ENCODE measurements at places on chromosomes 16 and 17.

DNA sequence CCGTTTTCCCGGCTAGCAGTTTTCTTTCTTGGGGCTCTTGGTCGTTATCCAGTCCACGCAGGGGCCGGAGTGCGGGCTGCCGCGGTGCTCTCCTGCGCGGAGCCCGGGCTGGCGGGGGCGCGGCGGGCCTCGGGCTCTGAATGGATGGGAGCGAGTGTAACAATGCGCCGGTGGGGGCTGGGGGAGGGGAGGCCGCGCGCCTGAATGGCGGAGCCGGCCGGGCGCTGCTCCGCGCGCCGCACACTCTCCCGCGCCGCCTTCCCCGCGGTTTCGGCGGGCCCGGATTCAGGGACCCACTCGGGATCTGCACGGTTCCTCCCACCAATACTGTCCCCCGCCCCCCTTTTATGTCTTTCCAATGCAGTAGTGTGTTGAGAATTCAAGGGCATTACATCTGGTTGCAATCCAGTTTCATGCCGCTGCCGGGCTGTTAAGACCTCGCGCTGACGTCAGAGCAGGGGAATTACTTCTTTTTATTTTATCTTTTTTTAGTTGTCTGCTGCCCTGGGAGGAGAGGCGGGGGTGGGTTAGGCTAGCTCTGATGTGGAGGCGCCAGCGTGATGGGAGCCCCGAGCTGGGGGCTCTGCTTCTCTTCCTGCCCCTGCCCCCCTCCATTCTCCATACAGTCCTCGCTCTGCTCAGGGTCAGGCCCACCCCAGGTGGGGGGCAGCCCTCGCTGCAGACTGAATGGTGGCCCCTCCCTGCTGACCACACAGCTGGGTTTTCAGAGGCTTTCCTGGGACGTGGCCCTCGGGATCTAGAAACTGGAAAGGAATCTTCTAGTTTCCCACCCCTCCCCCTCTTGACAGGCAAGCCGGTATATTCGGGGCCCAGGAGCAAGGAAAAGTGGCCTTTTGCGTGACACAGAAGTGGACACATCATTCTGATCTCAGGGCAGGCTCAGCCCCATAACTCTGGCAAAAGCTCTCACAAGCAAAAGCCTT is 1.8 kb downstream of the RAI1 start:
- DNase-seq: peak; percentile 42

- no peak for DNase-seq
Measured at GRCh38 chr16:2180962-2181923, 15.2 kb downstream of the CASKIN1 start.

- DNase-seq: no peak
Measured at GRCh38 chr16:81973737-81974136, 37.5 kb downstream of the SDR42E1 start.

DNA sequence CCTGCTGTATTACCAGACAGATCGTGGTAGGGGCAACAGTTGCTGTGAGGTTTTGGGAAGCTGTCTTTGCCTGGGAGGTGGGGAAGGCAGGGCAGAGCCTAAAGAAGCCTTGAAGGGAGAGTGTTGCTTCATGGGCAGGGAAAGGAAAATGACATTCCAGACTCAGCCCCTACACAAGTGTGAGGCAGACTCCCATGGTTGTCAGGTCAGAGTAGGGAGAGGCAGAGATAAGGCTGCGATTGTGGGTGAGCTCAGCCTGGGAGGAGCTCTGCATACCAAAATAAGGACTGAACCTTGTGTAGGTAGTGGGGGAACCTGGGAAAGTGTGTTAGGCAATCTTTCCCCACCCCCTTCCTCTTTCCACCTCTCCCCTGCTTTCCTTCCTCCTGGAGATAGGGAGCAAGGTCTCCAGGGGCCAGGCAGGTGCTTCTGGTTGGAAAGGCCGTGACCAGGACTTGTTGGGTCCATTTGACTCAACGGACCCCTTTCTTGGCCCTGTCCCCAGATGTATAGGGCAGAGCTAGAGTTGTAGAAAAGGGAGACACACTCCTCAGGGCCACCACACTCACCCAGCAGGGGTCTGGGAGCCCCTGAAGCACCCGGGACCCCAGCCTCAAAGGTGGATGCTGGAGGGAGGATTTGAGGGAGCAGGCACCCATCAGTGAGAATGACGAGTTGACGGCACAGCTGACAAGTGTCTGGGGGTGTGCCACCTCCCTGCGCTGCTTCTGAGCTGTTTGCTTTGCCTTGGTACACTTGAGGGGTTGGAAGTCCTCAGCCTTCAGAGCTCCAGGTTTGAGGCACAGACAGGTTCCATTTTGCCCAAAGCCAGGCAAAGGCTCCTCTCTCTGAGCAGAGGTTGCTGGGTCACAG is 18.5 kb upstream of the TOB1 start:
- no peak for DNase-seq

GRCh38 chr17:7217113-7217987 is 2.3 kb downstream of the DLG4 start:
- DNase-seq: no peak

DNA sequence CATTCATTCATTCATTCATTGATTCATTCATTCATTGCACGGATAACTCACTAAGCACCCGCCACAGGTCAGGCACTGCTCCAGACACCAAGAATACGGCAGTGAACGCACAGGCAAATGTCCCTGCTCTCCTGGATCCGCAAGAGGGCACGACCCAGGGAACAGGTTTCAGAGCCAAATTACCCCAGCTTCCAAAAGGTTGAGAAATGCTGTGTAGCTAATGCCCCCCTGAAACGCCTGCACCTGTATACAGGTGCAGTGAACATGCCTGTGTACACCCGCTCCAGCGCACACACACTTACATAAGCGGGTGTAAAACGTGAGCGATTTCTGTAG is 9.6 kb upstream of the UBE2I start:
- DNase-seq: no peak

DNA sequence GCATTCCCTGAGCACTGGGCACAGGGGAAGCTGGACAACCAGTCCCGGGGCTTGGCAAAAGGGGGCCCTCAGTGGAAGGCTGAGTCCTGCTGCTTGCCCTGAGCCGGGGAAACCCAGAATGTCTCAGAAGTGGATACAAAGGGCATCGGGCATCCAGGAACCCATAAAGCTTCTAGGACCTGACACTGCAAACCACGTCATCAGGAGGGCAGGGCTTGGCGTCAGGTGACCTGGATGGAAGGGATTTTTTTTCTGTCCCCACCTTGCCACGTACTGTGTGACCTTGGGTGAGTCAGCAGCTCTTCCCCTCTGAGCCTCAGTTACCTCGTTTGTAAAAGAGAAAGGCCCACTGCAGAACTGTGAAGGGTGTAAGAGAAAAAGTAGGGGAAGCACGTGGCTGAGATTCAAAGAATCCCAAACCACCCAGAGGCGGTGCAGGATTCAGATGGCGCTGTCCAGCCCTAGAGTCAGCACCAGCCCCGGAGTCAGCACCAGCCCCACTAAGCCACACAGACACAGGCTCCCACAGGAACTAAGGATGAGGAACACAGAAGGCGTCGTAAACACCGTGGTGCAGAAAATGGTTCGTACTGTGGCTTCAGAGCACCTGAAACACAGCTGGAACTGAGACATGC is 53.7 kb downstream of the C16orf95 start:
- DNase-seq: no peak

DNA sequence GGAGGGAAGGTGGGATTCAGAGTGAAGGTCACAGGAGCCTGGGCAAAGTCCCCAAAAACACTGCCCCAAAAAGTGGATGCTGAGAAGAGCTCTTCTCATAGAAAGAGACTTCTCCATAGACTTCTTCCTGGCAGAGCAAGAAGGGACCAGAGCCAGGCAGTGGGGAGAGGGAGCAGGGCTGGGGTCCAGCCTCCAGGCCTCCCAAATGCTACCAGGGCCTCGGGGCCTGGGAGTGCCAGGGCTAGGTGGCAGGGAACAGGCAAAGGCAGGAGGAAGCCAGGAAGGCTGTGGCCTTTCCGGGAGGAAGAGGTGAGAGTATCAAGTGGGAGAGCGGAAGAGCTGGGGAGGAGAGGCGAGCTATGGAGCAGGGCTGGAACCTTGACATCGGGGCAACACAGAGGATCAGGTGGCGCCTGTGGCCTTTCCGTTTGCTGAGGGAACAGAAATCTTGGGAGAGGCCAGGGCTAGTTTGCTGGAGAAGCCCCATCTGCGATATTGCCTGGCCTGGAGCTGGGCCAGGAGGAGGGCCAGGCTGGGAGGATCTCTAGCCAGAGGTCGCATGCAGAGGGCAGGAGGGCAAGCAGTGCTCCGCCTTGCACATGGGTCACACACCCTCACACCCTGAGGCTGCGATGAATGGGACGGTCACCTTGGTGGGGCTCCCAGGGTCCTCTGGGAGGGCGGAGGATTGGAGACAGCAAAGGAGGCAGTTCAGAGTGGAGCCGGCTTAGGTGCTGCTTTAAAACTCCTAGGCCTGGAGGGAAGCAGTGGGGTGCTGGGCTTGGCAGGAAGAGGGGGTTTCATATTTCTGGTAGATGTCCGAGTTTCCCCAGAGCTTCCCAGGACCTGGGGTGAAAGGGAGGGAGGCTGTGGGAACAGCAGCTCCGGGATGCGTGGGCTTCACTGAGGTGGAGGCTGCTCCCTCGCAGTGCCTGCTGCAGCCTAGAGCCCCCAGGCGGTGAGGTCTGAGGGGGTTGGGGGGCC is 3.4 kb downstream of the SLC16A5 start:
- DNase-seq: no peak

DNA sequence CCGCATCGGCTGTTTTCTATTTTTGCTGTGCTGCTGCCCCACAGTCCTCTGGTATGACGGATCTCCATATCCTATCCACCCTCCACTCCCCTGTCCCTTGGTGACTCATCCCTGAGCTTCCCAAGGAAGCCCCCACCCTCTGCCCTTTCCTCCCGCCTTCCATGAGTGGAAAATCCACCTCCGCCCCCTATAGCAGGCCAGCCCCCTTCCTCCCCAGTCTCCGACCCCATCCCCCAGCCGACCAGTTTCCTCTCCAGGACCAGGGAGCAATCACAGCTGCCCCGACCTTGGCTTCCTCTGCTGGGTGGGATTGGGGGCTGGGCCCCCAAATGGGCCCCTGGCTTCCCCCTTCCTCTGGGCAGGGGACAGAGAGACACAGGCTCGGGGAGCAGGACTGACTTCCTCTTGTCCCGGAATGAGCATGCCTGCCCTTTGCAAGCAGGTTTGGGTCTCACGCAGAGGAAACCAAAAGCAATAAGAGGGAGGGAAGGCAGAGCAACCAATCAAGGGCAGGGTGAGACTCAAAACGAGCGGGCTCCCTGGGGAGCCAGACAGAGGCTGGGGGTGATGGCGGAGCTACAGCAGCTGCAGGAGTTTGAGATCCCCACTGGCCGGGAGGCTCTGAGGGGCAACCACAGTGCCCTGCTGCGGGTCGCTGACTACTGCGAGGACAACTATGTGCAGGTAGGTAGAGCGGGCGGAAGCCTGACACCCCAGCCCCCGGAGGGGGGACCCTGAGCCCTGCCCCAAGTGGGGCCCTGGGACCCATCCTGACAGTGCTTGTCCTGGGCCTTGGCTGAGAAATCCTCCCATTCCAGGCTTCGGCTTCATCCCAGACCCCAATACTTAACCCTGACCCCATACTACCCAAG is at the start of the genes ABI3 and GNGT2:
Gene ABI3, plus strand, starts transcription at position 550 of the 872 bp plus-strand sequence. Its CDS starts 18 bp downstream, at position 568.
Gene GNGT2, minus strand, starts transcription at position 417 of the 872 bp plus-strand sequence. CDS start 3,152 bp downstream, outside the sequence.
- peak; percentile 48 for DNase-seq

- DNase-seq: no peak
Measured at GRCh38 chr17:61444831-61445230, 7.4 kb upstream of the TBX4 start.

GRCh38 chr16:48556913-48557351 is 53.0 kb downstream of the N4BP1 start:
- DNase-seq: no peak

DNA sequence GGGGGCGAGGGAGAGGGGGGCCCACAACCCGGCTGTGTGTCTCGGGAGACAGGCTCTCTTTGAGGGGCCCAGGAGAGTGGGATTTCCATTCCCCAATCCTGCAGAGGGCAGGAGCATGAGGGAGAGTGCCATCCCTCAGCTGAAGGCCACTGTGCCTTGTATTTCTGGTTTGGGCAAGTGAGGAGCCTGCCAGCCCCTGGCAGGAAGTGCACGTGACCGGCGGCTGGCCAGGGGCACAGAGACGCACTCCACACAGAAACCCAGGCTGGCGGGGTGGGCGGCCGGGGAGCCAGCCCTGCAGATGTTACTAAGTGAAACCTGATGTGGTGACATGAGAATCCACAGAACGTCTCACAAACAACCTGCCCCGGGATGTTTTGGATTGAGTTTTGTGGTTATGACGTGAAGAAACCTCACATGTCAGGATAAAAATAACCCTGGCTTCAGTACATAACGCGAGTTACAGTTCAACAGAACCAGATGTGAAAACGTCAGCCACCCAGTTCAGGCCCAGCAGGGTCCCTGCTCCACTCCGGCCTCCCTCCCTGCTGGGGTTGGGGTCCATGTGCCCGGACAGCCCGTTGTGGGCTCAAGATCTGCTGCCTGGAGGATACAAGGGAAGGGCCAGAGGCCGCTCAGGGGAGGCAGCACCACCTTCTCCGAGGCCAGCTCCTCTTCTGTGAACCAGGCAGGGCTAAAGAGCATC is 51.7 kb upstream of the MTSS2 start:
- peak; percentile 60 for DNase-seq

- DNase-seq: no peak
Measured at GRCh38 chr17:50027172-50027880, 28.6 kb upstream of the ITGA3 start.

DNA sequence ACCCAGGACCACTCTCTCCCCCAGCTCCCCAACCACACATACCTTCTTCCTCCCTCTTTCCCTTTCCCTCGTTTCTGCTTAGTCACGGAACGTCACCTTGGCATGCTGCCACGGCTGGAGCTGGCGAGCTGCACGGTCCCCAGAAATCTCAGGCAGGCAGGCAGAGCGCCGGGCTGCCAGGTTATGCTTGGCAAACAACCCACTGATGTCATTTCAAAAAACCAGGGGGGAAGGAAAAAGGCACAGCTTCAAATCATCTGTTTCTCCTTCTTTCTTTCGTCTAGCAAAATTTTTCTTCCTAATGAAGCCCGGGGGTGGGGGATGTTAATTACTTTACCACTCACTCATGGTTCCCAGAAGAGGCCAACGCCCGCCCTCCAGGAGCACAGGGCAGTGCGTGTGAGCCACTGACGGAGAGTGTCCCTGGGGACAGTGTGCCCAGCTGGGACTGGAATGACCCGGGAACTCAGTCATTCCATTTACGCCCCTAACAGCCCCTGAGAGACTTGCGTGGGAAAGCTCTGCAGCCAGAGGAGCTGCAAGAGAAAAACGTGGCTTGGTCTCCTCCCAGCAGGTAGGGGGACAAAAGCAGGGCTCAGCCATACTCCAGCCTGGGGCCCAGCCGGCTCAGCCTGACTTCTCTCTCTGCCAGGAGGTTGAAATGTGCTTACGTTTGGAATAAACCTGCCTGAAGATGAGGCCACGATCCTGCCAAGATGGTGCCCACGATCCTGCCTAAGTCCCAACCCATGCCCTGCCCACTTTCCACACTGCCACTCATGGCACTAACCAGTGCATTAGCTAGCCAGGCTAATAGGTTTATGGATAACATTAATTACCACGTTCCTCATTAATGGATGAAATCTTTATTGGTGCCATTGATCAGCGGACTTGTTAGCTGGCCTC is 198.9 kb downstream of the ZFHX3 start:
- DNase-seq: no peak

All from activated naive CD8-positive, alpha-beta T cell treated with anti-CD3 and anti-CD28 coated beads, Interleukin-2, amount 50 U/mL, for 16 hours (primary cell).